Tongue (tissue), 3 donors: ENCODE measurements at places on chromosomes 3 and 15. TPM values are rescaled to one million over a fixed set of nuclear protein-coding genes. Genes with fewer than 3 reads are reported as not detected.

Gene ARHGEF26
- total RNA-seq, result 18.4 TPM

Gene ITIH3
- 0.62 TPM for total RNA-seq

Gene ZSCAN2
- 19.9 TPM for total RNA-seq

Gene SLC38A3
- 1.2 TPM for total RNA-seq

Gene ASB14
- 3.4 TPM for total RNA-seq

Gene GPR62
- total RNA-seq, result 0.41 TPM

Gene PLSCR5
- total RNA-seq, result not detected

Gene SETMAR
- 14.7 TPM for total RNA-seq

Gene PPP1R14D
- total RNA-seq, result not detected

Gene OR4F15
- total RNA-seq, result not detected
